Fibroblast of the aortic adventitia (primary cell): ENCODE measurements at places on chromosomes 2 and 18. TPM values are rescaled to one million over a fixed set of nuclear protein-coding genes. Genes with fewer than 3 reads are reported as not detected.

ADD2 gene
- total RNA-seq: 0.36 and 17.3 TPM in 2 replicates

CCBE1 gene
- 16.2 and 35.3 TPM in 2 replicates for total RNA-seq

SP140 gene
- total RNA-seq: 0.09 and 0.41 TPM in 2 replicates

FAHD2A gene
- total RNA-seq: 2.7 and 15.4 TPM in 2 replicates

SGPP2 gene
- not detected in 2 replicates for total RNA-seq

CROCC2 gene
- total RNA-seq: under 0.01 and 0.41 TPM in 2 replicates

FHOD3 gene
- total RNA-seq: 3.0 and 3.3 TPM in 2 replicates

REG1B gene
- total RNA-seq: not detected in 2 replicates

TUBB8B gene
- total RNA-seq: not detected in 2 replicates

CCDC150 gene
- total RNA-seq: 4.0 and 19.7 TPM in 2 replicates

NEURL3 gene
- not detected in 2 replicates for total RNA-seq

RNF125 gene
- total RNA-seq: 0.65 and 1.6 TPM in 2 replicates

CRIM1 gene
- 100 and 108 TPM in 2 replicates for total RNA-seq

REG3G gene
- total RNA-seq: not detected in 2 replicates

MPP4 gene
- total RNA-seq: 0.33 and 4.0 TPM in 2 replicates

TDRD15 gene
- total RNA-seq: not detected in 2 replicates

TMEM247 gene
- not detected in 2 replicates for total RNA-seq

ECEL1 gene
- not detected in 2 replicates for total RNA-seq

KIF1A gene
- under 0.01 TPM in 1 of 2 replicates, not detected in the other for total RNA-seq

CDKL4 gene
- total RNA-seq: 0.90 and 10.4 TPM in 2 replicates

LTBP1 gene
- total RNA-seq: 90.7 and 947 TPM in 2 replicates

CRYGC gene
- not detected in 2 replicates for total RNA-seq

QPCT gene
- total RNA-seq: 1.7 and 8.3 TPM in 2 replicates

NEU2 gene
- not detected in 2 replicates for total RNA-seq

SOCS6 gene
- total RNA-seq: 26.2 and 36.7 TPM in 2 replicates

MEP1B gene
- total RNA-seq: not detected in 2 replicates

ATOH8 gene
- 17.0 and 22.0 TPM in 2 replicates for total RNA-seq

LGALSL gene
- total RNA-seq: 5.0 and 11.0 TPM in 2 replicates

HOXD1 gene
- total RNA-seq: not detected in 2 replicates

SKOR2 gene
- not detected in 2 replicates for total RNA-seq

PLGLB2 gene
- 2.3 TPM in 1 of 2 replicates, not detected in the other for total RNA-seq

SIX3 gene
- total RNA-seq: not detected in 2 replicates

DNER gene
- 0.72 TPM in 1 of 2 replicates, not detected in the other for total RNA-seq

C2orf15 gene
- not detected in 2 replicates for total RNA-seq

RTKN gene
- 12.0 and 15.7 TPM in 2 replicates for total RNA-seq

ALK gene
- total RNA-seq: 0.27 and 0.82 TPM in 2 replicates

CXCR1 gene
- total RNA-seq: not detected in 2 replicates

CYS1 gene
- total RNA-seq: 3.2 and 7.0 TPM in 2 replicates

RGPD4 gene
- total RNA-seq: 0.16 TPM in 1 of 2 replicates, not detected in the other

LAMA1 gene
- 3.5 and 30.1 TPM in 2 replicates for total RNA-seq

CFAP221 gene
- not detected in 2 replicates for total RNA-seq

SERPINB12 gene
- total RNA-seq: not detected in 2 replicates

MZT2B gene
- 90.5 and 137 TPM in 2 replicates for total RNA-seq

CEP192 gene
- total RNA-seq: 27.2 and 38.3 TPM in 2 replicates

POTEI gene
- not detected in 2 replicates for total RNA-seq

SEMA4C gene
- total RNA-seq: 15.4 and 20.4 TPM in 2 replicates

PAX3 gene
- total RNA-seq: not detected in 2 replicates

RNF25 gene
- total RNA-seq: 6.5 and 26.2 TPM in 2 replicates

BMP10 gene
- total RNA-seq: not detected in 2 replicates

ARL5A gene
- total RNA-seq: 45.6 and 161 TPM in 2 replicates
